ENCODE measurements at places on chromosomes 2 and 18. TPM values are rescaled to one million over a fixed set of nuclear protein-coding genes. Genes with fewer than 3 reads are reported as not detected.
A peak's percentile ranks its signal among the peaks of the same experiment; 100 is the strongest.

GRCh38 chr2:154580767-154581166 lies 117.7 kb upstream of the KCNJ3 start:
- no peak for DNase-seq

DNA sequence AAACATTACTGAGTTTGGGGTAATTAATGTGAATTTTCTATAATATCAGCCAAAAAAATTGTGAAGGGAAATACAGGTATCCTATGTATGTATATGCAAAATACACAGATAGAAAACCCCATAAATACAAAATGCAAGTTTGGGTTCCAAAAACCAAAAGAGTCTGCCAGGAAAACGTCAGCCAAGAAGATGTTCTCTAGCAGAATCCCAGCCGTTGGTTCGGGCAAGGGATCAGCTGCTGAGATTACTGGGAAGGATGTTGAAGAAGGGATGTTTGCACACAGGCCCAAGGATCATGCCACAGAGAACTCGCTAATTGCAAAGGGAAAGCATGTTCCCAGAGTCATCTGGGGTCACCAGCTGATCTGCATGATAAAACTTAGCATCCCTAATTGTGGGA lies 9.5 kb upstream of the ANO7 start:
- no peak for DNase-seq

- peak; percentile 49 for DNase-seq
Observed at GRCh38 chr2:230694241-230694640, 18.4 kb upstream of the CAB39 start.

- DNase-seq: no peak
Observed at GRCh38 chr2:150438654-150439053, 48.8 kb downstream of the RND3 start.

DNA sequence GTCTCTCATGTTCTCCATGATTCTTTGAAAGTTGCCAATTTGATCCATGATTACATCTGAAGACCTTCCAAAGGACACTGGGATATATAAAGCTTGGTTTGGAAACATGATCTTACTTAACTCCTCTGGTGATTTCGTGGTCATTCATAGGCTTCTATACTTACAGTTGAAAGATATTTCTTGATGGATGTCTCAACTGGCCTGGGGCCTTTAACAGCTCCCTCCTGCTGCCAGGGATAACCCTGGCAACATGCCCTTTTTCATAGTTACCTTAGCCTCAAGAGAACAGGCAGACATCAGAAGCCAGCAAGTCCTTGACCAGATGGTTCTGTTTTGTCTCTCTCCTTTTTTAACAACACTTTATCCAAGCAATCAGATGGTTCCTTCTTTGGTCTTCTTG lies 23.5 kb upstream of the MFF start:
- no peak for DNase-seq

DNA sequence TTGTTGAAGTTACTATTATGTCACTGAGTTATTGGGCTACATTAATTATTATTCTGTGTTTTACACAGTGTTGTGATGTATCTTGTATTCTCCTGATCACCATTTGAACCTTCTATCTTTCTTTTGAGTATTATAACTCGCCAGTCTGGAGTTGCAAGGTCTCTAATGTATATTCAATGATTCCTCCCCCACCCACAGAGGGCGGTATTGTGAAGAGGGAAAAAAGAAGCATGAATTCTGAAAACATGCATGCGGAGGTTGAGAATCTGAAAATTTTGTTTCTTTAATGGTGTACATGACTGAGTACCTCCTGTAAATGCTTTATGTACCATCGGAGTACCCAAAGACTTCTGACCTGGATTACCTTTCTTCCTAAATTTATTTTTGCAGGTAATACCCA lies 266.6 kb downstream of the NR4A2 start:
- DNase-seq: no peak

DNA sequence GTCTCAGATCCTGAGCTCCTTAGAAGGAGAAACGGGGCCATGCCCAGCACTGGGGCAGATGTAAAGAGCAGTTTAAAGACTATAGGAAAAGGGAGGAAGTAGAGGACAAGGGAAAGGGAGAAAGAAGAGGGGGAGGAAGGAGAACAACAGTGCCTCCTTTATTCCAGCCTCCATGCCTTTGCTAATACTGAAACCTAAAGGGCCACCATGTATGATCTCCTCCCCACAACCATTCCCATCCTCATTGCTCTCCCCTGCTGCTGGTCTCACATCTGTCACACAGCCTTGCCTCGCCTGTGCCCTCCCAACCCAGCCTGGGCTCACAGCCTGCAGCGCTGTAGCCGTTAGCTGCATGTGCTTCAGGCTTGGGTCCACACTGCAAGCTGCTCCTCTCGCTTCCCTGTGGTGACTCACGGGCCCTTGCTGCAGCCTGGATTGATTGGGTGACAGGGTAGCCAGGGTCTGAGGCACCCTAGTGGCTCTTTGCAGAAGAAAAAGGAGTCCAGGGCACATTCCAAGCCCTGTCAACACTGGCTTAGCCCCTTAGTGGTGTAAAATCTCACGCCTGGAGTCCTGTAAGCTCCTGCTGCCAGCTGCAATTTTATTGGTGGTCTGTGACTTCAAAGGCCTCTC lies 281.9 kb downstream of the SRBD1 start:
- DNase-seq: no peak

- DNase-seq: peak; percentile 69
Observed at GRCh38 chr18:48663931-48664847, 125.4 kb downstream of the CTIF start.

GRCh38 chr2:231276987-231277386 lies 78.6 kb downstream of the ARMC9 start:
- peak; percentile 47 for DNase-seq

DNA sequence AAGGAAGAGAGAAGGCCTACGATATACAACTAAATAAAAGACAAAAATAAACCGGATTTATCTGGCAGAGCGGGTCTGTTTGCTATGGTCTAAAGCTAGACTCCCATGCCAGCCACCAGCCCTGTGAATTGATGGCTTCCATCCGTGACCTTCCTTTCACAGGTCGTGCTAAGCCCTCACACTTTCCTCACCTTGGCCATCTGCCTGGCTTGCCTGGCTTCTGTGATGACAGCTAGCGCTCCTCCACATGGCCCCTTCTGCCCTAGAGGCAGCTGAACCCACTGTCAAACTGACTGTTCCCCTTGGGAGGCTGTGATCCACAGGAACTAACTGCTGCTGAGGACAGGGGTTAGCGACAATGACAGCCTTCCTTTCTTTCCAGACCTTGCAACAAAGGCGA lies 32.5 kb downstream of the GAREM1 start:
- DNase-seq: no peak

DNA sequence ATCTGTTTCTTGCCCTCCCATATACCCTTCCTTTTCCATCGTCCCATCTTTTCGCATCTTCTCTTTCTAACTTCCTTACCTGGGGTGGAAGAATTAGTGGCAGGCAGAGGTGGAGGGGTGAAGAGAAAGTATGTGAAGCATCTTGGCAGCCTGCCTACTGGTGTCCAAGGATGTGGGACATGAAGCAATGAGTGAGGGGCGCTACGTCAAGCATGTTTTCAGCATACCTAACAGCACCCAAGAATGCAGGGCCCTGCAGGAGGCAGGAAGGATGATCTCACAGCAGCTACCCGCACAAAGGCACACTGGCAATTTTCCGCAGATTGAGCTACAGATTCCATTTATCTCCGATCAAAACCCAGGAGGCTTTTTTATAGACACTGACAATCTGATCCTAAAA lies 42.2 kb downstream of the METTL4 start:
- no peak for DNase-seq

- DNase-seq: no peak
Observed at GRCh38 chr2:1976728-1977416, 232.6 kb upstream of the PXDN start.

GRCh38 chr2:5736886-5737285 lies 44.7 kb downstream of the SOX11 start:
- DNase-seq: no peak

DNA sequence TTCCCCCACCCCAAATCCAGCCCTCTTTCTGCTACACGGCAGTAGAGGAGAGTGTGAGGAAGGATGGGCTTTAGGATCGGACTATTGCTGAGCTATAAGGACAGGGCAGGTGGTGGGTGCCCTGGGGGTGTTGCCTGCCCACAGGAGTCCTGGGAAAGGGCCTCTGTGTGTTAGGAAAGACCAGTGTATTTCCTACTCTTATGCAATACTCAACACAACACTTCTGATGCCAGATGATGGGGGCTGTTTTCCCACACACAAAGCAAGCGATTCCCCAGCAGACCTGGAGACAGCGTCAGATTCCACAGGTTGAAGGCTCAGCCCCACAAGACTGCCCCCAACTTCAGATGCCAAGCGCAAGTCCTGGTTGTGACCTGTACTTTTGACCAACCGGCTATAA lies 91.0 kb upstream of the LCLAT1 start:
- no peak for DNase-seq

DNA sequence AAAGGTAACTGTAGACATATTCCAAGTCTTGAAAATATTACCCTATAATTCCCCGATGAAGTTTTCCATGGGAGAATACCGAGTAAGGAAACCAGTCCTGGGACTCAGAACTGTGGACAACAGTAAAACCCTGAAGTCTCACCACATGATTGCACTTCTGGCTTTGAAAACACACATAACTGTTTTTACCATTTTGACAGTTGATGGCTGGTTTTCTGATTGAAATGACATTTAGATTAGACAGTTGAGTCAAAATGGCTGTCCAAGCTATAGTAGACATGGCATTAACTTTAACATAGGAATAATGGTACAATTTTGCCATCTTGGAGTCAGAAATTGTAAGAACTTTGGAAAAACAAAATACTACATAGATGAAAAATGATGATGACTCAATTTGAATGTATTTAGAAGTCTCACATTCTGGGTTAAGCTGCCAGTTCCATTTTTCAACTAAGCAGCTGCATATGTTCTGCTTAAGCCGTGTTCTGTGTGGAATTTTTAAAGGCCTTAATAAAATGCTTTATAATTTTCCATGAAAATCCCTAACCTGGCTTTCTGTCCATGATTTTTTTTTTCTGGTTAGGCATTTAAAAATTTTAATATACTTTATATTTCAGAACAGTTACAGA lies 38.3 kb upstream of the WIPF1 start:
- no peak for DNase-seq

- no peak for DNase-seq
Observed at GRCh38 chr18:45761512-45762114, 37.6 kb downstream of the SLC14A1 start.

- DNase-seq: peak; percentile 74
Observed at GRCh38 chr2:112794131-112794733, 9.9 kb upstream of the IL1A start.

- DNase-seq: no peak
Observed at GRCh38 chr2:39737661-39738060, 41.4 kb downstream of the THUMPD2 start.

DNA sequence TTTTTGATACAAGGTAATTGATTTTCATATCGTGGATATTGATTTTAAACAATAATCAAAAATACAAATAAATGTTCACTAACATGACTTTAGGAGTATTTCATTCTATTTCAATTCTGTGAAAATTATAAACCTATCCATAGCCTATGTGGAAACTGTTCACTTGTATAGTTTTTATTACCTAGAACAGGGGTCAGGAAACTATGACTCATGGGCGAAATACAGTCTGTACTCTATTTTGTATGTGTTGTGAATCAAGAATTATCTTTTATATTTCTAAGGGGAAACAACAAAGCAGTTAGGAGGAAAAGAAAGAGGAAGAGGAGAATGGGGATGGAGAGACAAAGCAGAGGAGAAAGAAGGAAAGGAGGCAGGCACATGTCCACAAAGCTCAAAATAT lies 181.7 kb upstream of the VRK2 start:
- DNase-seq: no peak

GRCh38 chr2:2877427-2877826 lies 500.2 kb downstream of the EIPR1 start:
- DNase-seq: no peak

LOXHD1 gene
- 0.05 TPM for total RNA-seq

FOXI3 gene
- not detected for total RNA-seq

PRKAG3 gene
- not detected for total RNA-seq

PARD6G gene
- 0.17 TPM for total RNA-seq

SLC4A5 gene
- 3.1 TPM for total RNA-seq

MC4R gene
- total RNA-seq: not detected

ST8SIA5 gene
- total RNA-seq: not detected

SULT1C2 gene
- not detected for total RNA-seq

OTX1 gene
- not detected for total RNA-seq

PPP1R1C gene
- not detected for total RNA-seq

GRP gene
- total RNA-seq: not detected

NEUROD1 gene
- total RNA-seq: not detected

TDRD15 gene
- 0.02 TPM for total RNA-seq

Measured in activated CD4-positive, alpha-beta memory T cell treated with anti-CD3 and anti-CD28 coated beads for 36 hours (primary cell).